ENCODE measurements at places on chromosomes 1 and 21. TPM values are rescaled to one million over a fixed set of nuclear protein-coding genes. Genes with fewer than 3 reads are reported as not detected.

The PPM1J gene
- total RNA-seq = 11.0 TPM

The C1orf74 gene
- total RNA-seq = 2.7 TPM

The SERTAD4 gene
- total RNA-seq = 2.4 TPM

The KRTAP12-2 gene
- not detected for total RNA-seq

The PTPRF gene
- 4.1 TPM for total RNA-seq

The RUNX3 gene
- 0.33 TPM for total RNA-seq

The PEX11B gene
- 21.8 TPM for total RNA-seq

The DRAXIN gene
- 0.16 TPM for total RNA-seq

The TRIM58 gene
- total RNA-seq = 0.09 TPM

The GJA8 gene
- total RNA-seq = not detected

The CBS gene
- total RNA-seq = 8.2 TPM

The FMOD gene
- total RNA-seq = 11.5 TPM

The CHODL gene
- 0.96 TPM for total RNA-seq

Measured in heart right ventricle (tissue), 16 donors.